ENCODE measurements at places on chromosomes 3 and 15. TPM values are rescaled to one million over a fixed set of nuclear protein-coding genes. Genes with fewer than 3 reads are reported as not detected.
A peak's percentile ranks its signal among the peaks of the same experiment; 100 is the strongest.

The CFAP91 gene
- total RNA-seq = not detected

The CPNE9 gene
- total RNA-seq = not detected

The TLE3 gene
- total RNA-seq = 78.3 TPM

The UCN2 gene
- total RNA-seq = not detected

The CCR9 gene
- total RNA-seq = not detected

GRCh38 chr3:190695994-190696393 lies 166.5 kb downstream of the GMNC start:
- no peak for DNase-seq

DNA sequence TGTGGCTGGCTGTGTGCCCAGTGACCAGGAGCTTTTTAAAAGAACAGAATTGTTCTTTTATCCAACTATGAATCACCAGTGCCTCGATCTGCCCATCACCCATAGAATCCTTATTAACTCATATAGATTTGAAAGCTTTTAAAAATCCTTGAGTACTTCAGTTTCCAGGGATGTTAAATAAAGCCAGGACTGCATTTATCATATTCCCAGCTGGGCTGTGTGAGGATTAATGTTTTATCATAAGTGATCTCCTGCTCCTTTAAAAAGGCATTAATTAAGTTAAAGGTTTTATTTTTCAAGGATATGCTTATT lies 234.0 kb downstream of the MYRIP start:
- no peak for DNase-seq

DNA sequence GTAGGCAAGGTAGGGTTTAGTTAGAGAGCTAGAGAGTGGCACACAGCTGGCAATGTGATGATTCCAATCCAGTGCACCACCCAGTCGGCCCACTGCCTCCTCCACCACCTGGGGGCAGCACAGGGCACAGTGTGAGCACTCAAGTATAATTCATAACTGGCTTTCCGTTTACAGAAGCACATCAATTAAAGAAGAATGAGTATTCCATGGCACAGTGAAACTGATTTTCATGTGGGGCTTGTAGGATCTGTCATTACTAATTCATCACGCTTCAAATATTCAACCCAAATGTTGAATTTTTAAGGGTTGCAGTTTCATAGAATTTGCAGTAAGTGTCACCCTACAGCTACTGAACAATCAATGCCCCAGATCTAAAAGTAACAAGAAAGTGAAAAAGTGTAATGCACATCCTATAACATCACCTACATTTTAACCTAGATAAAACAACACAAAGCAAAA lies 149.9 kb downstream of the IGSF11 start:
- peak; percentile 19 for DNase-seq

DNA sequence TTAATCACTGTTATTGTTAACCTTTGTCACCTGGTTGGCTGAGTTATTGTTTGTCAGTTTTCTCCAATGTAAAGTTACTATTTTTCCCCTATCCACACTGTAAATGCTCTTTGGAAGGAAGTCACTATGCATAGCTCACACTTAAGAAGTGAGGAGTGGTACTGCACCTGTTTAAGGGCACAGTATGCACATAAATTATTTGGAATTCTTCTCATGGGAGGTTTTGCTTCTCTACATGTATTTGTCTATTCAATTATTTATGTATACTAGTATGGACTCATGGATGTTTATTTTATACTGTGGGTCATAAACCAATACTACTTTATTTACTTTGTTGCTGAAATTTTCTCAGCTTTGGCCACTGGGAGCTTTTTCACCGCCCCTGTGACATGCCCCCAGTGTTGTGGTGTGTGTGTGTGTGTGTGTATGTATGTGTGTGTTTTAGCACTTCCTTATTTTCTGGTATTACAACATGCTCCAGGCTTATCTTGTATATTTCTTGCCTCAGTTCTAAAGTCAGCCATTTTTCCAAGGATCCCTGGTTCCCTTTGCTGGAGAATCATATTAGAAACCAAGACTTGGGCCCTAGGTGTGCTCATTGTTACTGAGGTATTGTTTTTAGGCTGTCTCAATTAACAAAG lies 290.5 kb downstream of the KBTBD8 start:
- DNase-seq = no peak

GRCh38 chr3:59256230-59256629 lies 206.4 kb upstream of the CFAP20DC start:
- no peak for DNase-seq

DNA sequence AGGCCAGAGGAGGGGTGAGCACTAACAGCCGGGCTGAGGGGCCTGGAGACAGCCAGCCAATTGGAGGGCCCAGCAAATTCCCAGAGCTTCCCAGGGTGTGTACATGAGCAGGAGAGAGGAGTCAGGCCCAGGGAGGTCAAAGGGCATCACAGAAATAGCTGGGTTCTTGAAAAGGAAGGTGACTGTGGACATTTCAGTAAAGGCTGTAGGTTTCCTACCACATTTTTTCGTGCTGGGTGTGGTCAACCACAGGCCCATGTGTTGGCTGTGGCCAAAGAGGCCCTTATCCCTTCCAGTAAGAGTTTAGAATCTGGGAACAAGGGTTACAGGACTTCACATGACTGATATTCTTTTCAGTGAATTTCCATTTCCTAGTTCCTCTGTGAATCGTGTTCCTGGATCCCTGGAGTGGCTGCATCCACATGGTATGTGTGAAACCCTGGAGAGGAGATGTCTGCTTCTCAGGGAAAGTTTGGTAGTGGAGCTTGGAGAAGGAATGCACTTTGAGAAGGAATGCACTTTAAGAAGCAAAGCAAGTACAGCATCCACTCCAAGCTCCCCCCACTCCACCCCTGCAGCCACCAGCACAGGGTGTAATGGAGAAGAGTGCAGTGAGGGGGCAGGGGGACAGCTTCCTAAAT lies 73.2 kb upstream of the HEG1 start:
- peak; percentile 16 for DNase-seq

- DNase-seq = no peak
Observed at GRCh38 chr3:74403307-74403706, 211.2 kb downstream of the CNTN3 start.

DNA sequence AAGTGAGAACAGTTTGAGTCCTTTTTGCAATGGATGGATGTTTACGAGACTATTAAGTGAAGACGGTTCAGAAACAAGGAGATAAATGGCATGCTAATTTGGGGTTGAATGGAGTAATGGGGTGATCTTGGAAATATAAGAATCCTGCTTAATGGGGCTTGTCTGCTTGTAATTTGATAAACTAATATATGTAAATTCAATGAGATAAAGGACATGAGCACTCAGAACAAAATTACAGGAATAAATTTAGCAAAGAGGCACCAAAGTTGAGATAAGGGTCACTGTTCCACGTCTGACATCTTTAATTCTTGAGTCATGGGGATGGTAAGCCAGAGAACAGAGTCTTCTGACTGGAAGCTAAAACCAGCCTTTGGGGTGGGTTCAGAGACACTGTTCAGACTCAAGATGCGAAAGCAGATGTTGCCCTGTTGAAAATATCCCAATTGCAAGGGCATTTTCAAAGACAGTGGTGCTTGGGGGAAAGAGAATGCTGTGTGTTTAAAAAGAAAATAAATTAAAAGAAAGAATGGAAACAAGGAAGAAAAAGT lies 67.8 kb upstream of the CHRNB4 start:
- DNase-seq = no peak

- DNase-seq = no peak
Observed at GRCh38 chr3:83039422-83039821, 1278.0 kb upstream of the GBE1 start.

GRCh38 chr15:56468401-56468800 lies 3.5 kb upstream of the MNS1 start:
- no peak for DNase-seq

GRCh38 chr15:91461377-91461776 lies 361.3 kb downstream of the SV2B start:
- DNase-seq = no peak

DNA sequence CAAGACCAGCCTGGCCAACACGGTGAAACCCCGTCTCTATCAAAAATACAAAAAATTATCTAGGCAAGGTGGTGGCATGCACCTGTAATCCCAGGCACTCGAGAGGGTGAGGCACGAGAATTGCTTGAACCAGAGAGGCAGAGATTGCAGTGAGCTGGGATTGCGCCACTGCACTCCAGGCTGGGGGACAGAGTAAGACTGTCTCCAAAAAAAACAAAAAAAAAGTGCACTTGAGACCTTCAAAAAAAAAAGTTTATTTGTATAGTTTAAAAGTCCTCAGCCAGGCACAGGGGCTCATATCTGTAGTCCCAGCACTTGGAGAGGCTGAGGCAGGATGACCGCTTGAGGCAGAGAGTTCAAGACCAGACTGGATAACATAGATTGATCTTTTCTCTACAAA lies 2.1 kb downstream of the PBRM1 start:
- no peak for DNase-seq

DNA sequence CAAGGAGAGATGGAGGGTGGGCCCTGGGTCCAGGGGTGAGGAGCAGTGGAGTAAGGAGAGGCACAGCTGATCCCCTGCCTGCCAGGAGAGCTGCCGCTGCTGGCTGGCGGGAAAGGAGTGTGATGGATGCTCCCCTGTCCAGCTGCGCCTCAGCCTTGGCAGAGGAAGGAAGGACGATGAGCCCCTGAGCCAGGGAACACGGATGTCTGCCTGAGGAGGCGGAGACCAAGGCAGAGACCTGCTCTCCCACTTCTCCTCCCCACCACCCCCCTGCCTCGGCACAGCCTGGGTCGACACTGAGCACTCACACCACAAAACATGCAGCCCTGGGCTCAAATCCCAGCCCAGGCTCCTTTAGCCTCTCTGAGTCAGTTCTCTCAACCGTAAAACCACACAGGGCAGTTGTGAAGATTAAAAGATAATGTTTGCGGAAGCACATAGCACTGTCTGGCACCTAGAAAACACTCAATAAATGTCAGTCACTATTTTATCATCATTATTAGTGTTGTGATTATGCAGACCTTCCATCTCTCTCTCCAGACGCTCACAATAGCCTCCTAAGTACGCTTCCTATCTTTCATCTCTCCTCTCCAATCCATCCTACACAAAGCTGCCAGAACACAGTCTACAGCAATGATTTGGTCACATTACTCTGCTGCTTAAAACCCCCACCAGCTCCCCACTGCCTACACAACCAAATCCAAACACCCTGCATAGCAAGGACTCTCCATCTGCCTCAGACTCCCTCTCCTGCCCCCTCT lies 52.2 kb downstream of the SEMA5B start:
- DNase-seq = no peak

- DNase-seq = no peak
Observed at GRCh38 chr3:172226831-172227230, 187.5 kb downstream of the FNDC3B start.

Data from K562 (cell line).